Activated B cell treated with CpG ODN at 0.5 μM for 24 hours (primary cell): ENCODE measurements at places on chromosomes 5 and 9. TPM values are rescaled to one million over a fixed set of nuclear protein-coding genes. Genes with fewer than 3 reads are reported as not detected.

GRCh38 chr9:27602954-27603353, 29.7 kb upstream of the C9orf72 start:
- no peaks in the 10 kb centered on the region for H3K36me3 ChIP-seq
- H3K27me3 ChIP-seq: no peaks in the 10 kb centered on the region
- peaks cover 4% of the 10 kb centered on the region for H3K4me1 ChIP-seq
- H3K27ac ChIP-seq: no peak overlapping the region

DNA sequence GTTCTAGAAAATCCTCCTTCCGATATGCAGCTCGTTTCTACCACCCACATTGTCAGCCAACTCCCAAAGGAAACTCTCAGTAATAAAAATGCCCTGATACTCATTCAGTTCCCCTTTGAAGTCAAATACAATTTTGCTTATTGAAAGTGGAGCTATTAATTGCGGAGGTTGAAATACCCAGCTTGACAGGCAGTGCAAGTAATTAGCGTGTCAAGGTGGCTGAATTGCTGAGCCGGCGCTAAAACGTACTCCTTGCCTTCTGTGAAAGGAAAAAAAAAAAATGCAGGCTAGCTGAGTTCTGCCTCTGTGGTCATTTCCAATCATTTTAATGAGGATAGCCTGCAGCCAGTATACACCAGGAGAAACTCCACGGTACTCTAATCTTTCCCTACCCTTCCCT, 165.5 kb downstream of the RORB start:
- no peak for DNase-seq
- H3K4me1 ChIP-seq: no peaks in the 10 kb centered on the region
- H3K4me3 ChIP-seq: no peak overlapping the region
- no peaks in the 10 kb centered on the region for H3K36me3 ChIP-seq

GRCh38 chr5:112317866-112318265, 101.2 kb downstream of the EPB41L4A start:
- H3K27ac ChIP-seq: no peak overlapping the region
- peaks cover 5% of the 10 kb centered on the region for H3K27me3 ChIP-seq
- H3K4me3 ChIP-seq: no peak overlapping the region

MINAR2 gene
- not detected in 2 replicates for total RNA-seq

TPM2 gene
- total RNA-seq: 1.9 and 2.0 TPM in 2 replicates
